NCI-H2029 treated with DMSO at 0.1 percent for 48 hours (cell line): ENCODE measurements at places on chromosomes 7 and 10.

GRCh38 chr7:12907774-12908173 lies 220.3 kb downstream of the ARL4A start:
- DNase-seq: no peak

DNA sequence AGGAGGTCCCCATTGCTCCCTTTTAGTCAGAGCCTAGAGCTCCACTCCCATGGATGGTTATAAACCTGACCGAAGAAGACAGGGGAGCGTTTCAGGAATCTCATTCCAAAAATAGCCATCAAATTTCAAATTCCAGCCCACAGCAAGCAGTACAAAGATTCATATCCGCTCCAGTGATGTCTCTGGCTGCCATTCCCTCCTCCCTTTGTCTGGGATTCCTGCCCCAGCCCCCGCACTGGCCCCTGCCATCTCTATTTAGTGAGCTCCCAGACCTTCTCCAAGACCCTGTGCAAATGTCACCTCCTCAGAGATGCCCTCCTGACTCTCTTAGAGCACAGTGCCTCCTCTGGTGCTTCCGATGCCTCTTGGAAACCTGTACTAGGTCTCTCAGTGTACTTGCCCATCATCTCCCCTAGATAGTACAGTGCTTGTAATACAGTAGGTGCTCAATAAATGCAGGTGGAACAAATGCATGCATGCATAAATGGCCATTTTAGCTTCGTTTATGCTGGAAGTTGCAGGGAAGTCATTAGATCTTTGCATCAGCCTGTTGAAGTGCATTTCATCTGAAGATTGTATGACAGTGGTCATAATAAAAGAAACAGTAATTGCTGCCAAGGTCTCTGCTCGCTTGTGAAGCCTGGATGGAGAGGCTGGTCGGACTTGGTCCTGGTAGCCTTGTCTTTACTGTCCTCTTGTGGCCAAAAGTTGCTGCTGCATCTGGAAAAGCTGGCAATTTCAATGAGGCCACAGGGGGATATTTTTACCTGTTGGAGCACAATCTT lies 32.0 kb upstream of the HABP2 start:
- peak; percentile 13 for DNase-seq

GRCh38 chr7:157969995-157970394 lies 617.6 kb downstream of the PTPRN2 start:
- no peak for DNase-seq

DNA sequence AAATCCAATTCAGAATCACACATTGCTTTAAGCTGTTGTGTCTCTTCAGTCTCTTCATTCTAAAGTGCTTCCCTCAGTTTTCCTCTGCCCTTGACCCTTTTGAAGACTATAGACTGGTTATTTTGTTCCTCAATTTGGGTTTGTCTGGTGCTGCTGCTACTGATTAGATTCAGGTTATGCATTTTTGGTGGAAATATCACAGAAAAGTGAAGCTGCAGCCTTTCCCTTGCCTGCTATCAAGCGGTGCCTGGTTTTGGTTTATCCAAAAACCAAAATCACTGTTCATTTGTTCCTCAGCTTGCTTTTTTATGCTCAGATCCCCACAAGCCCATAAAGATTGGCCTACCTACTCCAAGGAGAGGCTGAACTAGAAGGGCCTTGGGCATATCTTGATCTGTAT lies 55.2 kb downstream of the ELMO1 start:
- DNase-seq: no peak

GRCh38 chr10:59724098-59724938 lies 14.7 kb upstream of the SLC16A9 start:
- DNase-seq: no peak

DNA sequence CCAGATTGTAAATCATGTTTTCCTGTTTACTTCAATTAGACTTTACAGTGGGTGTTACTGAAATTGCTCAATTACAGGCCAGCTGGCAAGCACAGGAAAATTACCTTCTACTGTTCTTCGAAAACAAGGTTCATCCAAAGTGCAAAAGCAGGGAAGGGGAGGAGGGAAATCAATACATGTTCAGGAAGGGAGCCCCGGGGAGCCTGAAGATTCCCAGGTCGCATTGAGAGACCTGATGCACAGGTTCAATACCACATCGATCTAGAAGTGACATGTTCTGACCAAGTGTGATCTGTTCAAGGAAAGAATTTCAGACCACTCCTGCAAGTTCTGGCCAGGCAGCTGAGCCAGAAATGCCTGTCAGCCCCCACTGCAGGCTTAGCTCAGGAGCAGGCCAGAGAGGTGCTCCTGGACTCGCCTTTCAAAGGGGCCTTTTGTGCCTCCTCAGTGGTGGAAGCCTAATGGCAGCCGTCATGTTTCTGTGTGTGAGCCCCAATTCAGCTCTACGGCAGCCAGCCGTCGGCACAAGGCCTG lies 35.9 kb downstream of the FAM53B start:
- DNase-seq: no peak

DNA sequence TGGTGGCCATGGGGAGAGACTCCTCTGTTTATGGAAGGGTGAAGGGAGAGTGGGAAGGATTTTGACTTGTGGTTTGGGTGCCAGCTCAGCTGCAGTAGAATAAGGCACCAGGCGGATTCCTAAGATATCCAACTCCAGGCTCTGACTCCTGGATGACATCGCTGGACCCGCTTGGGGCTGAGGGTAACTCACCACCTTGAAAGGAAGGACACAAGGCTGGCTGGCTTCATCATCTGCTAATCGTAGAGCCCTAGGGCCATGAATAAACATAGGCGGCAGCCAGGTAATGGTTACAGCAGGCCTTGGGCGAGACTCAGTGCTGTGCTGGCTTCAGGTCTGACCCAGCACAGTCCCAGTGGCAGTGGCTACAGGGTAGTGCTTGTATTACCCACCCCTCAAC lies 16.7 kb upstream of the LIPK start:
- DNase-seq: no peak

DNA sequence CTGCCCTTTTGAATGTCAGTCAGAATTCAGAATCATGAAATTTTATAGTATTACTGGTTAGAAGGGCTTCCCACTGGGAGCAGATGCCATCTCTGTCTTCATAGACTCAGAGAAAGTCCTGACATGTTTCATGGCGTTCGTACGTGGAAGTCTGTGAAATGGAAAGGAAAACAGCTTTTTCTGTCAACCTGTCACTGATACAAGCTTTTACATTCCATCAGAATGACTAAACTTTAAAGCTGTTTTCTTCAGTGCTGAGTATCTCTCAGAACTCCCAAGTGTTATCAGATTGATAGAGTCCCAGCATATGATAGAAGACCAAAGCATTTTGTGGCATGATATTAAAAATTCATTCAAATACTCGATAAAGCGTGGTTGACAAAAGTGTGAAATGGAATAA lies 726.7 kb upstream of the GALNT17 start:
- DNase-seq: no peak

DNA sequence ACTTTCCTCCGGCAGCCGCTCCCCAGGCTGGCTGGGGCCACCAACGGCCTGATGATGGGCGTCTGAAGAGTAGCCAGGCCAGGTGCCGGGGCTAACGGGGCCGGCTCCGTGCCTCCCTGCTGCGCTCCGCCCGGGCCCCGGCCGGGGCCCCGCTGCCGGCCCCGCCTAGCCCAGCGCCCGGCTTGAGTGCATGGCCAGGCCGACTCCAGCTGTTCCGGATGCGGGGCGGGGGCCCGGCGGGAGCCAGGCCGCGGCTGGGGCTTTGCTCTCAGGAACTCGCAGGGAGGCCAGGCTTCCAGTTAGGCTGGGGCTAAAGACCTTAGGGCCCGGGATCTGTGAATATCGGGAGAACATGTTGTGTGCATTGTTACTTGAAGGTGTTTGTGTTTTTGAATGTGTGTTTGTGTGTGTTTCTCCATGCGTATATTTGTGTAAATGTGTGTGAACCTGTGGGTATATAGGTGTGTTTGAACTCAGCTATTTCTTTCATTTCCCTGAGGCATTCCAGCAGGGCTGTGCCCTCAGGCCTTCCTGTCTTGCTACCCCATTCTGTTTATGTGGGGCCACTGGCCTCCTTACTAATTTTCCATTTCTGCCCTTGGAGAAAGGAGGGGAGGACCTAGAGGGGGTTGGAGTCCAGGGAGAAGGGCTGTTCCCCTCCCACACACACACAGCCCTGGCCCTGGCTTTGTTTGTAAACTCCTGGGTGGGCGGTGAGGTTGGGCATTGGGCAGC lies 1.1 kb upstream of the LBX1 start:
- no peak for DNase-seq

DNA sequence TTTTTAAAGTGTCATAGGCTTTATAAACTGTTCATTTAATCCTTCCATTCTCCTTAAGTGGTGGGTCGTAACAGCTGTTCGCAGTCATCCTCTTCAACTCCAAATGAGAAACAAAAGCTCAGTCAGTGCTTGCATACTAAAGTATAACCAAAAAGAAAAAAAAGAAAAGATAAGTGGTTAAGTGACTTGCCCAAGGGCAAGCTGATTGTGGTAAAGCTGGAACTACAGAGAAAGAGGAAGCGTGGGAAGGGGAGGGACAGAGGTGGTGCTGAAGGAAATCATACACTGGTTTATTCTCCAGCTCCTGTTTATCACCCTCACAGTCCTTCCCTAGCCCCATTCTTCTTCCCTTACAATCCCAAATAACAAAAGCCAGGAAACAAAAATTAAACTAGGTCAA lies 29.6 kb downstream of the IDE start:
- DNase-seq: peak; percentile 1

- DNase-seq: no peak
Observed at GRCh38 chr7:41421056-41421455, 281.8 kb downstream of the INHBA start.

DNA sequence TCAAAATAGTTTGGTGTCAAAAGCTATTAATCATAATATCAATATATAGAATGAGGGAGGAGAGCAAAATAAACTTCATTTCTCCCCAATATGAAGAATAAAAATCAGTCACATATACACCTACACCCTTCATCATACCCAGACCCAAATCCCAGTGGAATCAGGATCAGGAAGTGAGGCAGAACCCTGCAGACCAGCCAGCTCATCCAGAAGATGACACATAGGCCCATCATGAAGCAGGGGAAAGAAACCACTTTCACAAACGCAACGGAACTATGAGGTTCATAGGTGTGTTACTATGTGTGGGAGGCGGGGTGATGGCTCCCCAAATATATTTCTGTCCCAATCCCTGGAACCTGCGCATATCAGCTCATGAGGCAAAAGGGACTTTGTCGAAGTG lies 89.0 kb downstream of the RSU1 start:
- DNase-seq: no peak
